Activated CD4-positive, alpha-beta memory T cell treated with anti-CD3 and anti-CD28 coated beads for 36 hours (primary cell): ENCODE measurements at places on chromosomes 1 and 21.

DNA sequence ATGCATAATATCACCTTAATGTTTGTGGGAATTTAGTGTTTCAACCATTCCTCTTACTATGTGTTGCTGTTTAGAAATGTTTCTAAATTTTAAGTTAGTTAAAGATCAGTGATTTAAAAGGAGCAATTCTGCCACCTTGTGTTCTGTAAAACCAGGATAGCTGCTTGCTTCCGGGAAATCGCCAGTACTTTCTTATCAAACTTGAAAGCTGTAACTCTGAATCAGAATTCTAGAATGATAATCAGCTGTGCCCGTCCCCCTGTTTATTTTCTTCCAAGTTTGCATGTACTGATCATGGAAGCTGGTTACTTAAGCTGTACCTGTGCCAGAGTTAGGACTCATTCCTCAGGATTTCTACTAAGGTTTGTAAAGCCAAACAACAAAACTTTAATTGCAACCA lies 656.4 kb downstream of the LTN1 start:
- DNase-seq, result no peak

- peak; percentile 28 for DNase-seq
Observed at GRCh38 chr1:204123376-204123775, 28.5 kb downstream of the ETNK2 start.

DNA sequence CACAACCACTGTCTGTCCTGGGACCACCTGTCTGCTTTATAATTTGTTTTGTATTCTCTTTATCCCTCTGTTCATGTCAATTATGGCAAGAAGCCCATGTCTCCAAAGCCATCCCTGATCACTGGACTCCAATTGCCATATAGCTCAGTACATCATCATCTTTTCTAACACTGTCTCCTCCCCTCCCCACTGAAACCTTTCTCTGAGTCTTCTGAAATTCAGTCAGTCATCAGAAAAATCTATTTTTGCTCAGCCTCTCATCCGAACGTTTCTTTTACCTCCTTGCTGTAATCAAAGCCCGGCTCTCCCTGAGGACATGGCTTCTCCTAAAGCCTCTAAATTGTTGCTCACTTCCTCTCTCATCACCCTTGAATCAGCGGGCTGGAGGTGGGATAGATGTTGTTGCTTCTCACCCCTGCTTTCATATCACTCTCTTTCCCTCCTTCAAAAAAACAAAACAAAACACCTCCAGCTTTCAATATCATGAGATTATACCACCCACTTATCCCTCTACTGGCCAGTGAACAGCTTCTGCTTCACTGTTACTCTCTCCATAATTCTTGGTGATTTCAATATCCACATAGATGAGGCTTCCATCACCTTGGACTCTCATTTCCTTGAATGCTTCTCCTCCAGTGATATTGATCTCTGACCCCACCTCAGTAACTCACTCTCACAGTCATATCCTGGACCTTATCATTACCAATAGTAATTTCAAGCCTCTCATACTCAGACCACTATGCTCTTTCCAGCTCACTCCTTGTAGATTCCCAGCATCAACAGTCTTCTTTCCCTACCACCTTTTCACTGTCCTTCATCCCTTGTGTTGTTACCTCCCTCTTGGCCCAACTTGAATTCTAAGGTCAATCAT lies 27.8 kb downstream of the RAB3B start:
- no peak for DNase-seq

GRCh38 chr1:170200621-170201397 lies 55.0 kb downstream of the NTMT2 start:
- DNase-seq, result no peak

- DNase-seq, result no peak
Observed at GRCh38 chr1:173451981-173452380, 25.2 kb upstream of the PRDX6 start.
